ENCODE measurements at places on chromosomes 2 and 18.
A peak's percentile ranks its signal among the peaks of the same experiment; 100 is the strongest.

DNA sequence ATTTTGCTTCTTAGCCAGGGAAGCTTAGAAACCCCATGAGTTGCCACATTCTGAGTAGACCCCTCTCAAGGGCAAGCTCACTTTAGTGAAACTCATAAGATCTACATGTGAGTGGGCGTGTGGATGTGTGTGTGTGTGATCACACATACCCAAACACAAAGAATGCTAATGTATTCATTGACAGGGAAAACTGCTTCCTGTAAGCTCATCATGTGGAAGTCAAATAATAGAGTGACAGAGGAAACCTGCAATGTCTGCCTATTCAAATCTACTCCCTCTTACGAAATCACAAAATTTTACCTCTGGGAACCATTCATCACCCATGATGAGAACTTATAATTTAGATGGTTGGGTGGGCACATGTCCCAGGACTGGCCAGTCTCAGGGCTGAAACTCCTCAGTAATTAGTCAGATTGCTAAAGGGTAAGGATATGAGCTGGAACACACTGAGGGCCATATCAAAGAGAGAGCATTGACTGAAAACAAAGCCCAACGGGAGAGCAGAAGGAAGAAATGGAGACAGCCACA, 94.5 kb upstream of the CCDC150 start:
- no peak for DNase-seq

- no peak for DNase-seq
Observed at GRCh38 chr2:7625392-7626138, 708.4 kb downstream of the RNF144A start.

GRCh38 chr2:22055784-22056620, 932.2 kb downstream of the TDRD15 start:
- DNase-seq: no peak

- DNase-seq: no peak
Observed at GRCh38 chr2:134934641-134935040, 16.0 kb downstream of the CCNT2 start.

DNA sequence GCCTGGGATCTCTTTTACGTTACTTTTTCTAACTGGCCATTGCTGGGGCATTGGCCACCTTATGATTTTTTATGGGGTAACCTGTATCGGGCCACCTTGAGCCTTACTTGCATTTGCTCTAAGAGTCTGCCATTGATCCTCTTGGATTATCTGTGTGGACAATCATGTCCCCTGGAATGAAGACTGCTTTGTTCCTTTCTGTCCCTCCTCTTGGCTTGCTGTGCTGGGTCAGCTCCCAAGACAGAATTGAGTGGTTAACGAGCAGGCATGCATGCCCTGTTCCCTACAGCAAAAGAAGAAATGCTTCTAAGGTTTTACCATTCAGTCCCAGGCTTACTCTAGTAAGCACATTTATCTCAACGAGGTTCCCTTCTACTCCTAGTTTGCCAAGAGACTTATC, 46.3 kb downstream of the MAL start:
- DNase-seq: no peak

GRCh38 chr2:215606219-215606618, 170.4 kb upstream of the FN1 start:
- no peak for DNase-seq

GRCh38 chr2:84924173-84925106, 19.0 kb downstream of the TMSB10 start:
- DNase-seq: peak; percentile 53

DNA sequence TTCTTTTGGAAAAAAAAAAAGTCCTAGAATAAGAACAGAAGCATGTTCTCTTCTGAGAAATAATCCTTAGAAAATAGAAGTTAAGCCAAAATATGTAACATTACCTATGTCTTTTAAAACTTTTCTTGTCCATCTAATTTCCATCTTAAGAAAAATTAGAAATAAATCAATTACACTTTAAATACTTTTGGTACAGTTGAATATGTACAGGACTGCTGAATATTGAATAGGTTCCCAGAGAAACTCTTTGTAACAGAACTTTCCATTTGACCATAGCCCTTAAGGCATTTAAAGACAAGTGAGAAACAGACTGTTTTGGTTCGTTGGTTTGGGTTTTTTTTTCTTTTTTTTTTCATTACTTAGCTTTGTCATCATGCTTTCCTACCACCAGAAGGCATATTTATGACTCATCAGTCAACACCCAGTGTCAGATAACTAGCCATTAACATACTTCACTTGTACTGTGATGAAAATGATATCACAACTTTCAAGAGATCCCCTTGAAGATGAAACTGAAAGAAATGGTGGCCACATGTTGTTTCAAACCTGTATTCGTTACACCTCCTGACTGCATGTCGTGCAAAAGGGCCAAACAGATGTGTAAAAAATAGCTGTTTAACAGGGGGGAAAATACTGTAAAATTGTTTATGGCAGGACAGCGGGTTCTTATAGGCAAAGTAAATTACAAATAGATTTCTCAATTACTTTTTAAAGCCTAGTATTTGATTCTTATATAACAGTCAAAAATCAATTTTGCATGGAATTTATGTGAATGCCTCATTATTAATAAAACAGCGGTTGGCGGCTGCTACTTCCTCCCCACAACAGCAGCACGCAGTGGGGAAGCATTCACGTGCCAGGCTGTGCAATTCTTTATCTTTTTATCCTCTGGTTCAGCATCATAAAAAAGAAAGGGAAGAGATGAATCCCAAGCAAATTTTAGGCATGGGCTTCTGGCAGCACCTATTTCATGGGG, 280.7 kb upstream of the HNRNPA3 start:
- no peak for DNase-seq

DNA sequence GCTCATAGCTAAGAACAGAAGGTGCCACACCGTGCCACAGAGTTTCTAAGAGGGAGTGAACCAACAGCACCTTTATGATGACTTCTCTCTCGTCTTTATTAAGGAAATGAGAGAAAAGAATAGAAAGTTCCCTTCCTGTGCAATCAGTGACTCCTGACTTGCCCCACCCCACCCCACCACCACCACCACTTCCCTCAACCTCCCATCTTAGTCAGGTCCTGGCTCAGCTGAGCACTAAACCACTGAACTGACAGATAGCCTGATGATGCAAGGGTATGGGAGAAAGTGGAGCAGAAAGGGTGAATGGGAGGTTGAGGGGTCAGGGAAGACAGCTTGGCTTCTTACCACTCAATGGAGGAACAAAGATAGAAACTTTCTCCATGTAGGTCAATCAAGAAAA, 75.2 kb upstream of the RMDN2 start:
- peak; percentile 45 for DNase-seq

GRCh38 chr2:211756266-211756665, 782.3 kb downstream of the ERBB4 start:
- no peak for DNase-seq

- no peak for DNase-seq
Observed at GRCh38 chr18:46373791-46374190, 269.6 kb downstream of the HAUS1 start.

GRCh38 chr18:59423259-59423658, 64.2 kb upstream of the LMAN1 start:
- DNase-seq: no peak

DNA sequence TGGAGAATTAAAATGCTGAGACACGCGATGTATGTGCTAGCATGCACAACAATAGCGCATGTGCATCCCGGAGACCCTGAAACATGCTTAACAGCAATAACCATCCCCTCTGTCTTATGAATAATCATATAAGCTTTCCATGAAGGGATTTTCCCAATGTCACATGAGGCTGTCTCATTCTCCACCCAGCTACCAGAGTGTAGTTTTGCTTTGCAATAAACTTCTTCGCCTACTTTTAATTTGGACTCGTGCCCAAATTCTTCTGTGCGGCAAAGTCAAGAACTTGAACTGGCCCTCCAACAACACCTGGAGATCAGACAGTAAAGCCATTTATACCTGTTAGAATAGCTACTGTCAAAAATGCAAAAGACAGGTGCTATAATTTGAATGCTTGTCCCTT, 15.5 kb downstream of the LYG1 start:
- no peak for DNase-seq

DNA sequence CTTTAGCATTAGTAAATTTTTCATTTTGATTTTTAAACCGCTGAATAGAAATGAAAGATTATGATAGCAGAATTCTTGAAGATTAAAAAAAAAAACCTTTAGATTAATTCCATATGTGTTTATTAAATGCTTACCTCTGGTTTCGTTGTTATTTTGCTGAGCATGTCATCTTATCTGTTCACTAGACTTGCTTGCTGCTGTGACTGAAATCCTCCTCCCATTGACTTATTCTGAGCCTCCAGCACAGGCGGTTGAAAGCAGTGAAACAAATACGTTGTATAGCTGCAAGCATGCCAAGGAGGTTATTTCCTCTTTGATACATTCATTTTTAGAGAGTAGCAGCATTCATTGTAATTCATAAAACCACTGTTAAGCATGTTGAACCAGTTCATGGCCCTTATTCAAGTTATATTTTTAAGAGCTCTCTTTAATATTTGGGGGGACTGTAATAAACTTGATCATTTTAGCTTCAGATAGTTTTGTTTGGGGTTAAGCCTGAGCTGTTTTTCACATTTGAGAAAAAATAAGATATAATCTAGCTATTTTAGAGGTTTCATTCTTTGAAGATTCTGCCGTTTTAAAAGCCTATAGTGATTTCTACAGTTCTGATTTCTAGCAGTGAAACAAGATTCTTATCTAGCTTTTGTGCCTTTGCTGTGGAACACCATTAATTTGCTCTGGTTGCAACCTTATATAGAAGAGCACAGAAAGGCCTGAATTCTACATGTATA, at the start of gene HTR2B:
Gene HTR2B, minus strand, starts transcription at position 205 of the 731 bp plus-strand sequence. CDS start 1,278 bp downstream, outside the sequence.
- DNase-seq: no peak

GRCh38 chr2:129224486-129224885, 755.0 kb upstream of the RAB6C start:
- DNase-seq: no peak

GRCh38 chr18:29003194-29003593, 826.3 kb upstream of the CDH2 start:
- DNase-seq: no peak

DNA sequence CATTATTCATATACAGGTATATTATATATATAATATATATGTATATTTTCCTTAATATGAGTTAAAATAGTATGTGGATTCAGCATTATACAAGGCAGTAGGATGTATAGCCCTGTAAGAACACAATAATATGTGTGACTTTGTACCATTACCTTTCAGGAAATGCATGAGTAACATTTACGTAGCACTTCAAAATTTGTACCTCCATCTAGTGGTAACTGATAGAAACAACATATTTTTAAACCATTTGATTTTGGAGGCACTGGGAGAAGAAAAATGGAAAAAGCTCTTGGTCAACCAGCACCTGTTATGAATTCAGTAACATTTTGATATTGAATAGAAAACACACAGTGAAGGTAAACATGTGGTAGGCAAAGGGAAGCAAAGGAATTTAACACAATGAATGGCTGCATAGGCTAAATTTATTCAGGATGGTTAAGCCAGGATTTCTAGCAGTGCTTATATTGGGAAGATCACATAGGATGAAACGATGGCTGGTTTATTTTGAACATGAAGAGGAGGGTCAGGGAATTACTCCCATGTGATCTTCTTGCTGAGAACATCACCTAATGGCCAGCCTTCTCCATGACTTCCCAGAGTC, 565.5 kb downstream of the CCDC85A start:
- DNase-seq: no peak

GRCh38 chr2:25145803-25146202, 22.6 kb downstream of the POMC start:
- DNase-seq: no peak

DNA sequence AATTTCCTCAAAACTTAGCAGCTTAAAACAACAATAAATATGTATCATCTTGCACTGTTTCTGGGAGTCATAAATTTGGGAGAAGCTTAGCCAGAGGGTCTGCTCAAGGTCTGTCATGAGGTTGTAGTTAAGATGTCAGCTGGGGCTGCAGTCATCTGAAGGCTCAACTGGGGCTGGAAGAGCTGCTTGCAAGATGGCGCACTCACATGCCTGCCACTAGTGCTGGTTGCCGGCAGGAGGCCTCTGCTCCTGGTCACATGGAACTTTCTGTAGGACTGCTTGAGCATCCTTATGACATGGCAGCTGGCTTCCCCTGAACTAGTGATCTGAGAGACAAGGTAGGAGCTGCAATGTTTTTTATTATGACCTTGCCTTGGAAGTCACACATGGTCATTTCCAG, 215.5 kb upstream of the HAAO start:
- DNase-seq: no peak

GRCh38 chr18:38362286-38362792, 796.7 kb upstream of the CELF4 start:
- DNase-seq: no peak

DNA sequence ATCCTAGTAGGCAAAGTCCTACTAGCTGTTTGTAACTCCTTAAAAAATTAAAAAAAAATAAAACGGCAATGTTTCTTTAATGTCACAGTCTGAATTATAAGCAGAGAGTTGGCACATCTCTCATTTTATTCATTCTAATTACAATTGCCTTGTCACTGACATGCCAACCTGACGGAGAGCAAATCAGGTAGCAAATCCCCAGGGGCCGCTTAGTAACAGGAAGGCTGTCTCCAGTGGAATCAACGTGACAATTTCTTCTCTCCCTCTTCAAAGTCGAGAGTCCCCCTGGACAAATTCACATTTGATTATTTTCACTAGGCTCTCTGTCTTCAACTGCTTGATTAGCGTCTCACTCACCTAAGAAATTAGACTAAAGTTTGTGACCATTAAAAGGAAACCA, 1598.9 kb upstream of the PIK3C3 start:
- DNase-seq: no peak

GRCh38 chr2:84807063-84807485, 73.8 kb downstream of the TRABD2A start:
- no peak for DNase-seq

GRCh38 chr2:155384555-155385123, 686.1 kb downstream of the KCNJ3 start:
- no peak for DNase-seq

DNA sequence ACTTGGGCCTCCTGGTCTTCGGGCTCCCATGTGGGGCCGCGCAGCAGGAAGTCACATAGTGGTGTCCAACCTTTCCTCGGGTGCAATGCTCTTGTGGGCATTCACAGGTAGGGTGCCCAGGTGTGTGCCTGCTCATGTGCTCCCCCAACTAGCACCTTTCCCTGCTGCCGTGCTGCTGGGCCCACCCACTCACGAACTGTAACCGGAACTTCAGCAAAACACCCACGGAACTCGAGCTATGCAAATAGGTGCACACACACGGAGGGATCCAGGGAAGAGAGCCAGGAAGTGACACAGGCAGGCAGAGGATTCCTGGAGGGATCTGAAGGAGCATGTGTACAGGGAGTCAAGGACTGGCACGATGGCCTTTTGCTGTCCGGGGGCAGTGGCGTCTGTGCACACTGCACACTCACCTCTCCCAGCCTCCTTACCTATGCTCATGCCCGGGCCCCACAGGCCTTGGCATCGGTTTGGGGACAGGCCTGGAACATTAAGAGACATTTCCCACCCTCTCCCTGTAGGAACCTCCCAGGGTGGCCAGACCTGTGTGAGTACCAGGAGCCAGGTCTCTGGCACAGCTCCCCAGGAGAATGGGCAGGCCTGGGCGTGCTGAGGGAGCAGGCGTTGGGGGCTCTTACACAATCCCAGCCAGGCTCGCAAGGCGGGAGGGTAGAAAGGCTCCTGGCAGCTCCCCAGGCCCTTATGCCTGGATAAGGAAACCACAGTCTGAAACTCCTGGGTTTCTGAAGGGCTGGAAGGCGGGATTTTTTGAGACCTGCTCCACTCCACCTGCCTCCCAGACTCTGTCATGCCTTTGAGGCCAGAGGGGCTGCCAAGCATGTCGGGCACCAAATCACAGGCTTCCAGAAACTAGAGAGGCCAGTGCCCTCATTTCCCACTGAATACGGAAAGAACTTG, 6.6 kb upstream of the PTMA start:
- no peak for DNase-seq

Measured in stimulated activated CD4-positive, alpha-beta T cell treated with anti-CD3 and anti-CD28 coated beads, Interleukin-15, amount 100 ng/mL, for 48 hours (primary cell).